Activated naive CD8-positive, alpha-beta T cell treated with anti-CD3 and anti-CD28 coated beads, Interleukin-2, amount 10 ng/mL, durations not matched to agents 7 days and 5 days (primary cell): ENCODE measurements at places on chromosomes 2 and 18. TPM values are rescaled to one million over a fixed set of nuclear protein-coding genes. Genes with fewer than 3 reads are reported as not detected.
A peak's percentile ranks its signal among the peaks of the same experiment; 100 is the strongest.

- H3K36me3 ChIP-seq = no peaks in the 10 kb centered on the region
- H3K4me1 ChIP-seq = peaks cover 7% of the 10 kb centered on the region
Measured at GRCh38 chr18:44518091-44518615, 162.5 kb upstream of the SETBP1 start.

DNA sequence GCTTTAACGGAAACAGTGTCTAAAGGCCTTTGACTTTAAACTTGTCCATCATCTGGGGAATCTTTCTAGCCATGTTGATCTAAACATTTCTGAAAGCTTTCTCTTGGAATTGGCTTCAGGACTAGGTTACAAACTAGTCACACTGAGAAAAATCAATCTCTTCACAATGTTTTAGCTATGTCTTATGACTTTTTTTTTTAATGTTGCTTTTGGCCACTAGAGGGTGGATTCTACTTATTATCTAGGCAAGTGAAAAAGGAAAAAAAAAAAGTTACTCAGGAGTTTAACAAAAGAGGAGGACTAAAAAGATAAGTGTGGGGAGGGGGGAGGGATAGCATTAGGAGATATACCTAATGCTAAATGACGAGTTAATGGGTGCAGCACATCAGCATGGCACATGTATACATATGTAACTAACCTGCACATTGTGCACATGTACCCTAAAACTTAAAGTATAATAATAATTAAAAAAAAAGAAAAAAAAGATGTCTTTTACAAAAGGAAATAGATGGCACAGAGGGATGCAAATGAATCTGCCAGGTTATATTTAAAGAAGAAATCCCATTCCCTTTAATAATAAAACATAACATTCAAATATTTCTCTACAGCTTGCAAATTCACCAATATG lies 160.4 kb upstream of the PID1 start:
- H3K4me3 ChIP-seq = no peak overlapping the region
- H3K4me1 ChIP-seq = no peaks in the 10 kb centered on the region
- no peaks in the 10 kb centered on the region for H3K36me3 ChIP-seq
- no peak for DNase-seq

GRCh38 chr18:25134861-25135260 lies 217.1 kb downstream of the ZNF521 start:
- H3K27me3 ChIP-seq = peaks cover 2% of the 10 kb centered on the region
- no peak overlapping the region for H3K27ac ChIP-seq
- H3K4me3 ChIP-seq = no peak overlapping the region
- H3K4me1 ChIP-seq = no peaks in the 10 kb centered on the region

GRCh38 chr2:39865751-39866150 lies 86.7 kb upstream of the THUMPD2 start:
- peaks cover 5% of the 10 kb centered on the region for H3K27me3 ChIP-seq
- H3K4me1 ChIP-seq = no peaks in the 10 kb centered on the region

GRCh38 chr2:2536416-2537056 lies 205.5 kb upstream of the MYT1L start:
- H3K4me1 ChIP-seq = no peaks in the 10 kb centered on the region
- H3K36me3 ChIP-seq = no peaks in the 10 kb centered on the region
- H3K27ac ChIP-seq = no peak overlapping the region
- no peak overlapping the region for H3K4me3 ChIP-seq

DNA sequence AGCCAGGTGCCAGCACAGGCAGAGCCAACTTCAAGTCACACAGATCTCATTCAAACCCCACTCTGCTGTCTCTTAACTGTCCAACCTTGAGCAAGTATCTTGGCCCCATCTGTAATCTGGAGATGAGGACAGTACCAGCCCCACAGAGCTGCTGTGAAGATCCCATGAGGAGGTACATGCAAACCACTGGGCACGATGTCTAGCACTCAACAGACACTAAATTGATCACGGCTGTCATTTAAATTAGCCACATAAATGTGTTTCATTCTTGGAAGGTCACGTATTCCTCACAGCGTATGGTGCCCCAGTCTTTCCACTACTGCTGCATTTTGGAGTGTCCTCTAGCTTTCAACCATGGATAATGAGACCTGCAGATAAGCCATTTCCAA lies 167.6 kb upstream of the ID2 start:
- H3K36me3 ChIP-seq = peaks cover 25% of the 10 kb centered on the region
- no peaks in the 10 kb centered on the region for H3K27me3 ChIP-seq
- no peak for DNase-seq
- H3K27ac ChIP-seq = peak overlapping the region; percentile 87

DNA sequence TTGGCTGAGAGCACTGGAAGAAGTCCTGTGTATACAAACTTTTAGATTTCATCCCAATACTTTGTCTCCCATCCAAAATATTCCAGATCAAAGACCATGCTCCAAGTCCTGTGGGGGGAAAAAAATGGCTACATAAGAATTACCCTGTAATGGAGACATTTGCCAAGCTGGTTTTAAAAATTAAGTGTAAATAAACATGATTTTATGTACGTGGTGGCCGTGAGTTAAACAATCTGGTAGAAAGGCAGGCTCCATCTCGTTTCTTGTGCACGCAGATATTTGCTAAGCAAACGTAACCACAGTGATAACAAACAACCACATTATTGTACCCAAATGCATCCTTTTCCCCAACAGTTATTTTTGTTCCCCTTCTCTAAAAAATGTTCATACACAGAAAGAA lies 176.4 kb downstream of the ZNF516 start:
- H3K27me3 ChIP-seq = peaks cover 5% of the 10 kb centered on the region
- DNase-seq = no peak
- H3K27ac ChIP-seq = no peak overlapping the region
- H3K4me3 ChIP-seq = no peak overlapping the region
- no peaks in the 10 kb centered on the region for H3K4me1 ChIP-seq

DNA sequence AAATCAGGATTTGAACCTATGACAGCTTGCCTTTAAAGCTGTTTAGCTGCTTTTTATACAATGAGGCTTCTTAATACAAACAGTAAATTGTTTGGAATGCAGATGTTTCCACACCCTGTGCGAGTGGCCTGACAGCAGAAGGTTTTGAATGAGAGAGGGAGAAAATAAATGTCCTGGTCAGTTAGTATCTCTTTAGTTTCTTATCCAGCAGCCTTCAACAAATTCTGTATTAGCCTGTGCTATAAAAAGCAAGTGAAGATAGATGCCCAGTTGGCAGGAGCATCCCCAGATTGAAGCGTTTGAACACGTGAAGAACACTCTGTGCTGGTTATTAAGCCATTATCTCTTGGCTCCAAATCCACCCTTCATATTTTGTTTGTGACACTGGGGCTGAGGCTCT lies 70.6 kb downstream of the CERS6 start:
- no peaks in the 10 kb centered on the region for H3K27me3 ChIP-seq
- H3K4me1 ChIP-seq = peaks cover 16% of the 10 kb centered on the region
- H3K27ac ChIP-seq = no peak overlapping the region
- H3K4me3 ChIP-seq = no peak overlapping the region

DNA sequence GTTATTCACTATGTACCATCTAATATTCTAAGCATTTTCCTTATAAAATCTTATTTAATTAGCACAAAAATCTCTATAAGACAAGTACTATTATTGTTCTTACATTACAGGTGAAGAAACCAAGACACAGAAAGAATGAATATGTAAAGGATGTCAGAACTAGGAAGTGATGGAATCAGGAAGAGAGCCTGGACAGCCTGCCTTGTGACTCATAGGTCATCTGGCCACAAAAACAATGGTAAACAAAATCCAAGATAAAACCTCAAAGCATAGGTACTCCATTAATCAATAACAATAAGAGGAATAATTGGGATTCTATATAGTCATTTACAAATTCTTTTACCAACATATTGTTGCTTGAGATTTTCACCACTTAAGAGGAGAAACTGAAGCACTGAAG lies 505.4 kb upstream of the PIK3C3 start:
- no peak overlapping the region for H3K4me3 ChIP-seq
- H3K27me3 ChIP-seq = no peaks in the 10 kb centered on the region
- H3K36me3 ChIP-seq = no peaks in the 10 kb centered on the region
- no peak overlapping the region for H3K27ac ChIP-seq

DNA sequence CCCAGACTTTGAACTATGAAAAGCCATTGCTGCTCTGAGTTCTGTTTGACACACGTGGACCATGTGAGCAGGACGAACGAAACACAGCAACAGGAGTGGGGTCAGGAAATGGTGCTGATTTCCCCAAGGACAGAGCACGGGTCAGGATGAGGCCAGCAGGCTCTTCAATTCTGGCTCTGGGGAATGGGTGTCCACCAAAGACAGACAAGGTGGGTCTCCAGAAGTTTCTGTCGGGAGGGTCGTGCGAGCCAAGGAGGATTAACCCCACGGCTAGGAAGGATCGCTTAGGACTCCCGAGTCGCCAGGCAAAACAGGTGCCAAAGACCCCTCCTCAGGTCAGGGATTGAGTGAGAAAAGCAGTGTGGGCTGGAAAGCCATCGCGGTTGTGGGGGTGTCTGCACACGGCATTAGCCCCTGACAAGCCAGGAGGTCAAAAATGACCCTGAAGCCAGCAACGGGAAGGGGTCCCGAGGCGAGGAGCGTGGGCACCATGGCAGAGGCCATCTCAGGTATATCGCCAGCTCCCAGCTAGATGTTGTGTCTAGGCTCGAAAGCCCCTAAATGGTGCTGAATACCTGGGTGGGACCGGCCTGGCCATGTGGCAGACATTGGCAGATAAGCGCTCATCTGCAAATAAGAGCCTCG lies 213.9 kb upstream of the SALL3 start:
- no peaks in the 10 kb centered on the region for H3K36me3 ChIP-seq
- no peak overlapping the region for H3K27ac ChIP-seq
- peaks cover 2% of the 10 kb centered on the region for H3K27me3 ChIP-seq
- H3K4me1 ChIP-seq = no peaks in the 10 kb centered on the region
- DNase-seq = no peak

- H3K27me3 ChIP-seq = peaks cover 5% of the 10 kb centered on the region
- H3K27ac ChIP-seq = no peak overlapping the region
- no peaks in the 10 kb centered on the region for H3K4me1 ChIP-seq
- no peak for DNase-seq
- H3K4me3 ChIP-seq = no peak overlapping the region
Measured at GRCh38 chr2:239674981-239675825, 274.4 kb upstream of the HDAC4 start.

- no peaks in the 10 kb centered on the region for H3K4me1 ChIP-seq
- no peak for DNase-seq
- no peak overlapping the region for H3K27ac ChIP-seq
- no peaks in the 10 kb centered on the region for H3K36me3 ChIP-seq
- H3K4me3 ChIP-seq = no peak overlapping the region
Measured at GRCh38 chr2:115194623-115195022, 752.2 kb downstream of the DPP10 start.

DNA sequence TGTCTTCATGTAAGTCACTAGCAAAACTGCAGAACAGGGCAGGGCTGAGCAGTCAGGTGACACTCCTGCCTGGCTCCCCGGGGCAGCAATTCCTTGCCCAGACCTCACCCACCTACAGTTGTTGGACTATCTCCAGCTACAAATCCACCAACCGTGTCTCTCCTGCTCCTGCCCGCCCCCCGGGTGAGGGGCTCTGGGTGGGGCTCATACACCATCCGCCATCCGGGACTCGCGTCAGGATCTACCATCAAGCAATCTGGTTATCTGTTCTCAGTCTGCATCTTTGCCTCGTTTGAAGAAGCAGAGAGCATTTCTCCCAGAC lies 13.5 kb upstream of the GLI2 start:
- H3K36me3 ChIP-seq = peaks cover 2% of the 10 kb centered on the region
- H3K27ac ChIP-seq = no peak overlapping the region
- no peaks in the 10 kb centered on the region for H3K4me1 ChIP-seq
- peaks cover 10% of the 10 kb centered on the region for H3K27me3 ChIP-seq
- no peak for DNase-seq

DNA sequence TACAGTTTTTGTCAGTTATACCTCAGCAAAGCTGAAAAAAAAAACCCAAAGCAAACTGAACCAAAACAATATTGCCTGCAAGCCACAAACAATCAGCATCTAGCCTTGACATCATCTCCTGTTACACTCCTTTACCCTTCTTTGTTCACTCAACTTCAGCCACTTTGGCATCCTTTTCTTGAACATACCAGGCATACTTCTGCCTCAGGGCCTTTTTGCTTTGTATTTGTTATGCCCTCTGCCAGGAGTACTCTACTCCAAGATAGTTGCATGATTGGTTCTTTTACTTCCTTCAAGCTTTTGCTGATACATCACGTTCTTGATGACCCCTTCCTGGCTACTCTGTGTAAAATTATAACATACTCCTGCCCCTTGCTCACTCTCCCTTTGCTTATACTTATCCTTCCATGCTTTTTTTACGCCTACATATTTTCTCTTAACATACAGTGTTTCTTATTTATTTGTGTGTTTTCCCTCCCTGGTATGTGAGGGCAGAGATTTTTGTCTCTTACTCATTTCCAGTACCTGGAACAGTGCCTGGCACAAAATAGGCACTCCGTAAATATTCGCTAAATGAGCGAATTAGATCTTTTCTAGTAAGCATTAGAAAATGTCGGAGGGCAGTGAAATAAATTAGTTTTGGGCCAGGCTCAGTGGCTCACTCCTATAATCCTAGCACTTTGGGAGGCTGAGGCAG lies 12.7 kb downstream of the ABI2 start:
- peaks cover 2% of the 10 kb centered on the region for H3K4me1 ChIP-seq

DNA sequence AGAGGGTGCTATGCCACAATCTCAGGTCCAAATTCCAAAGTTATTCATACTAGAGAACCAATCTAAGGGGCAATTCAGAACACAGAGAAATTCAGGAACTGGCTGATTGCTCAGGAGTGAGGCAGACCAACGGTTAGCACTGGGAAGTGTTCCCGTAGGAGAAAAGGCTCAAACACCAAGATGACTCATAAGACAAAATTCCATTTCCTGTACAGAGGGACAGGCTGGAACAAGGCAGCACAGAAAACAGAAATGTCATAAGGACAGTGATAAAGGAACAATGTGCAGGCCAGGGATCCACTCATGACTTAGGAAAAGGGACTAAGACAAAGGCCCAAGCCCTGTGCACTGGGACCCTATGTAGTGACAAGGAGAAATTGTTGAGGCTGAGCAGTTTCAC lies 54.2 kb downstream of the PDE1A start:
- no peak overlapping the region for H3K27ac ChIP-seq
- no peak for DNase-seq
- H3K4me1 ChIP-seq = no peaks in the 10 kb centered on the region
- no peaks in the 10 kb centered on the region for H3K27me3 ChIP-seq
- no peaks in the 10 kb centered on the region for H3K36me3 ChIP-seq

SLC40A1 gene
- total RNA-seq = 4.6 TPM

INHBB gene
- not detected for total RNA-seq

SLC4A5 gene
- 3.6 TPM for total RNA-seq

RUFY4 gene
- 3.0 TPM for total RNA-seq

CPSF3 gene
- total RNA-seq = 48.0 TPM

AGBL5 gene
- total RNA-seq = 14.9 TPM

SLC30A3 gene
- total RNA-seq = 0.64 TPM

GLI2 gene
- total RNA-seq = 1.9 TPM

EFHD1 gene
- 7.6 TPM for total RNA-seq
